Gastrocnemius medialis (tissue), 4 donors: ENCODE measurements at places on chromosomes 12 and 14. TPM values are rescaled to one million over a fixed set of nuclear protein-coding genes. Genes with fewer than 3 reads are reported as not detected.
A peak's percentile ranks its signal among the peaks of the same experiment; 100 is the strongest.

- no peaks in the 10 kb centered on the region for H3K27me3 ChIP-seq
- H3K4me3 ChIP-seq: no peak overlapping the region
- H3K27ac ChIP-seq: no peak overlapping the region
Observed at GRCh38 chr12:71551529-71551928, 111.9 kb downstream of the LGR5 start.

- H3K36me3 ChIP-seq: no peaks in the 10 kb centered on the region
- H3K4me3 ChIP-seq: no peak overlapping the region
- no peak for DNase-seq
- no peaks in the 10 kb centered on the region for H3K4me1 ChIP-seq
- no peak overlapping the region for H3K27ac ChIP-seq
Observed at GRCh38 chr12:74441872-74442271, 95.8 kb upstream of the ATXN7L3B start.

- no peaks in the 10 kb centered on the region for H3K36me3 ChIP-seq
- H3K4me1 ChIP-seq: no peaks in the 10 kb centered on the region
- no peak overlapping the region for H3K4me3 ChIP-seq
- no peak for DNase-seq
- no peak overlapping the region for H3K27ac ChIP-seq
- H3K27me3 ChIP-seq: no peaks in the 10 kb centered on the region
Observed at GRCh38 chr12:131066886-131067490, 113.3 kb downstream of the ADGRD1 start.

DNA sequence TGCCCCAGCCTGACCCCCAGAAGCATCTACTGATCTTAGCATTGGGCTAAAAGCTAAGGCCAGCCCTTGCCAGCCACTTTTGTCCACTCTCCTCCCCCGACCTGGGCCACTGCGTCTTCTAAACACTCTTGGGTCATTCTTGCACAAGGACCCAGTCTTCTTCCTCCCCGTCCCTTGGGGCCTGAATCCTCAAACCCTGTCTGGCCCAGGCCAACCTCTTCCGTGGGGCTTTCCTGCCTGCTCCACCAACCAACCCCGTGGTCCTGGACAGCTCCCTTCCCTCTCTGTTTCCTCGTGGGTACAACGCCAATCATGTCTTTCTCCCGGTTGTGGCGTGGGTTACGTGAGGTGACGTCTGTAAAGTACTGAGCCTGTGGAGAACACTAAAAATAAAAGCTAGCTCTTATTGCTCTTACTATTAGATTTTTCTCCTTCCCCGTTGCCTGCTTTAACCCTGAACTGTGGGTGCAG, 21.5 kb downstream of the FAM222A start:
- H3K27me3 ChIP-seq: no peaks in the 10 kb centered on the region
- H3K4me1 ChIP-seq: no peaks in the 10 kb centered on the region
- H3K4me3 ChIP-seq: no peak overlapping the region
- H3K36me3 ChIP-seq: no peaks in the 10 kb centered on the region
- DNase-seq: no peak
- no peak overlapping the region for H3K27ac ChIP-seq

ANO4 gene
- total RNA-seq: 0.10 TPM

DNA sequence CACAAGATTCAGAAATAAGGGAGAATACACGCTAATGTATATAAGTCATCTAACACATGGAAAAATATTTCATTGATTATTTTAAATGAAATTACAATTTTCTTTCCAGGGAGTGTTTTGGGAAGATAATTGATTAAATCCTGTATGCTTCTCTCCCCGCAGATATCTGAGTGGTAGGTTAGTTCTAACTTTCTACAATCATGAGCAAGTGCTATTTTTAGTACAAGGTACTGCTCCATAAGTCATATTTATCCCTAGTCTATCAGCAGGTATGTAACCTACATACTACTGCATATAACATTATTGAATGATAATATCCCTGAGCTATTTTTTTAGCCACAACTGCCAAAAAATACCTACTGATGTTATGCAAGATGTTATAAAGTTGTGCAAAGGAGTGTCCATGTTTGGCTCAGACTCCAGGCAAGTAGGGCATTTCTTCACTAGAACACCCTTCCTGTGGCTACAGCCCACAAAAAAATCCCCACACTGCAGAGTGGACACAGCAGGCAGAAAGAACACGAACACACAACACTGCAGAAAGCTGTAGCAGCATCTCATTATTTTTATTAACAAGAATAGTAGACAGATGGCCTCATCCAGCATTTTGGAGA, 87.0 kb downstream of the SEC23A start:
- no peak overlapping the region for H3K4me3 ChIP-seq
- no peak overlapping the region for H3K27ac ChIP-seq
- H3K36me3 ChIP-seq: no peaks in the 10 kb centered on the region
- no peak for DNase-seq

DNA sequence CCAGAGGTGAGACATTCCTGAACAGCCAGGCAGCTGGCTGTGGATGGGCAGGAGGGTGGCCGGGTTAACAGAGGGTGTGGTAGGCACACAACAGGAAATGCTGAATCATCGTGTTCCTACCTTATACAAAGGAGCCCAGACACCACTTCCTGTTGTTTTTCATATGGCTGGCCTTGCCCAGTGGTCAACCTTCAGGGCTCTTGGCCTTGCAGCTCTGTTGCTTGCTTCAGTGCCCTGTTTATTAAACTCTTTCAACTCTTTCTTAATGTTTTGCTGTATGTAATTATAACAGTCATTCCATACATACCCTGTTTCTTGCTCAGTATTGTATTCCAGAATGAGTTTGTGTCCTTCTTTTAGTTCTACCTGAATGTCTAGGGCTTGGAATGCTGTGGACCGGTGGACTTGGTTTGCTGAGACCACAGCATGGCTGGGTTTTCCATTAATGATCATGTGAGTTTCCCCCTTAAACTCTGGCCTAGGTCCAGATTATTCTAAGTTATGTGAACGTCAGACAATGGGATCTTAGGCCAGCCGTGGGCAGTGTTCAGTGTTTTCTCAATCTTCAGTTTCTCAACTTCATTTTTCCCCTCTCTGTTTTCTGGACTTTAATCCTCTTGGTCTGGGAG, 11.9 kb downstream of the CFAP54 start:
- peaks cover 14% of the 10 kb centered on the region for H3K4me1 ChIP-seq
- peak overlapping the region; percentile 58 for H3K27ac ChIP-seq
- no peaks in the 10 kb centered on the region for H3K36me3 ChIP-seq
- no peaks in the 10 kb centered on the region for H3K27me3 ChIP-seq

- no peak overlapping the region for H3K4me3 ChIP-seq
- no peaks in the 10 kb centered on the region for H3K36me3 ChIP-seq
- peaks cover 62% of the 10 kb centered on the region for H3K4me1 ChIP-seq
Observed at GRCh38 chr14:90809530-90810312, 6.5 kb downstream of the TTC7B start.

- no peak for DNase-seq
- H3K27me3 ChIP-seq: no peaks in the 10 kb centered on the region
- H3K36me3 ChIP-seq: no peaks in the 10 kb centered on the region
Observed at GRCh38 chr12:130948136-130948535, 5.6 kb upstream of the ADGRD1 start.

PMCH gene
- not detected for total RNA-seq
